ENCODE measurements at places on chromosomes 2 and 18.

DNA sequence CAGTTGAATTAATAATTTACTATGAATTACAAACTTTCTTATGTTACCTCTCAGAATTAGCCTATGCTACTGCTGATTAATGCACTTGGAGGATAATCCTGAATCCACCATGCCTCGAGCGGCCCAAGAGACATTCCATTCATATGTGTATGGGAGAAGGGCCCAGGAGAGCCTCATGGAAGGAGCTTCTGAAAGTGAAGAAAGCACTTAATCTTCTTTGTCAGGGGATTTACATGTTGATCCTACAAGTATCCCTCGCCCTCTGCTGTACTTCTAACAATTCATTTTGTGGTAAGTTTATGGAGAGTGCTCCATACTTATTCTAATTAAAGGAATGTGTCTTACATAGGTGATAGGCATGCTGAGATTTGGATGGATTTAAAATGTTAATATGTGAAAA, 1189.1 kb upstream of the NXPH2 start:
- no peak for DNase-seq

DNA sequence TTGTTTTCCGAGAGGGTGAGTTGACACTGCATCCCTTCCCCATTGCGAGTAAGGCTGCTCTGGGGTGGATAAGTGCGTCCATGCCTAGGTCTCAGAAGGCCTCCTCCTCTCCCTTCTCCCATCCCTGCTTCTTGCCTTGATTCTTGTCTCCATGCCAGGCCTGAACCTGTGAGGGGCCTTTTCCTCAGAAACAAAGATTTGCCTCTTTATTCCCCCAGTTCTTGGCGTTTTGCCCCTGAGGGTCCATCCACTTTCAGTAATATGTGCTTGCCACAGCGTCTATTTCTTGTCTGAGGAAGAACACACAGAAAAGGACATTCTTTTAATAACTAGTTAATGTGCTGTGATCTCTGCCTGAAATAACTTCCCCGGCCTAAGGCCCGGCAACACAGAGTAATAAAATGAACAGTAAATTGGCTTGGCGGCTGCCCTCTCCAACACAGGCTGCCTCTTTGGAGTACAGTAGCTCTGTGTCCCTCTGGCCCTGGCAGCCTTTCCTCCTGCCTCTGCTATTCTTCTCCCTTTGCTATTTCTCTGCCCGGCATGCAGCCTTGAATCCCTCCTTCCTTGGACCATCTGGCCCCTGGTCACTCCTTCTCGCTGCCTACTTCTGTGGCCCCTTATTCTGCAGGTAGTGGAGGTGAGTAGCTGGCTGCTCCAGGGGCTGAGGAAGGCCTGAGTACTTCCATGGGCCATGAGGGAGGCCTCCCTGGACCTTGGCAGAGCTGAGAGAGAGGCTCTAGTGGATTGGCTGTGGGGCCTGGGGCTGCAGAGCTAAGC, 4.4 kb downstream of the EHD3 start:
- no peak for DNase-seq

- DNase-seq, result peak; percentile 77
Measured at GRCh38 chr2:36530178-36530982, 67.6 kb downstream of the FEZ2 start.

DNA sequence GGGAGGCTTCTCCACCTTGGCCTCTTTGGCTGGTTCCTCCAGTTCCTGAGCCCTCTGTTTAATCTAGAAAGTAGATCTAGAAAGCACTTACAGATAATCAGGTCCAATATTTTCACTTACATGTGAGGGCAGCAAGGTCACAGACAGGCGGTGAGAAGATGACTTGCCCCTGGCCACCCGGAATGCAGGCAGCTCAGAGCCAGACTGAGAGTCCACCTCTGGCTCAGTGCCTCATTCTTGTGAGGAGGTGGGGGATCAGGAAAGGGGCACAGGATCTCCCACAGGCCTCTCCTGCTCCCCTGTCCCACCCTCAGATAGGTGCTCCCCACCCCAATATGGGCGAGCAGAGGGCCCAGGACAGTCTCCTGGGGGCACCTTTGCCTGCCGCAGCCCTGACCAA, 5.8 kb downstream of the WNT6 start:
- DNase-seq, result no peak

DNA sequence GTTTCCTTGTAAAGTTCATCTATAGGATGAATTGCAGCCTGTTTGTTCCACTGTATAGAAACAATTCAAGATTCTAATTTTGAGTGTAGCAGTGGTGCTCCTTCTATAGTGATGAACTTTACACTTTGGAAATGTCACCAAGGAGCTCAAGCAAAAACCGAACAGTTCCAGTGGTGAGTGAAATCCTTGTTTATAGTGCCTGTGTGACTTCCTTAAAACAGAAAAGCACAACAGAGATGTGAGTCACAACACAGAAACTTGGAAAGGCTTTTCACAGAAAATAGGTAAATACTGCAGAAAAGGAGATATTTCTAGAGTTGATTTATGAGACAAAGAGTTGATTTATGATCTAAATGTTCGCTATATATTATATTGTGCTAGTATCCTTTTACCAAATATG, 482.0 kb downstream of the PTPRM start:
- DNase-seq, result peak; percentile 45

DNA sequence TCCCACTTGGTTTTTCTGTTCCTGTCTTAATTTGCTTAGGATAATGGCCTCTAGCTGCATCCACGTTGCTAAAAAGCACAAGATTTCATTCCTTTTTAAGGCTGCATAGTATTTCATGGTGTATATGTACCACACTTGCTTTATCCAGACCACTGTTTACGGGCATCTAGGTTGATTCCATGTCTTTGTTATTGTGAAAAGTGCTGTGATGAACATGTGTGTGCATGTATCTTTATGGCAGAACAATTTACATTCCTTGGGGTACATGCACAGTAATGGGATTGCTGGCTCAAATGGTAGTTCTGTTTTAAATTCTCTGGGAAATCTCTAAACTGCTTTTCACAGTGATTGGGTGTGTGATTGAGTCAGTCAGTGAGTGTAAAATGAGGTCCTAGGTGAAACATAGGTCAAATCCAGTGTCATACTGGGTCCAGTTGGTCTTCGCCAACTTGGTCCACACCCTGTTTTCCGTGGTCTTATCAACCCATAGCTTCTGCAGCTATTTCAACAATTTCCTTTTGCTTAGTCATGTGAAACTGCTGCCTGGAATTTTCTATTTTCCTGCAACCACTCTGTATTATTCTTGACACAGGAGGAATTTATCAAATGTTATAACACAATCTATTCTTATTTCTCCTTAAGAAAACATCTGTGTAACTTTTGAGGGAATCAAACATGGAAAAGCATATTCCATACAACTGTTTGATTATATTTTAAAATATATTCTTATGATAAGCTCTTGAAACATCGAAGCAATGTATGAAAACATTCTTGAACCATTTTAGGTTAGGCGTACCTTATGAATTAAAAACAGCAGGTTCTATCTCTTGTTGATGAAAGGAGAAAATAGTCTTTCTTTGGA, 82.9 kb downstream of the ADCYAP1 start:
- DNase-seq, result peak; percentile 73

- no peak for DNase-seq
Measured at GRCh38 chr18:79384151-79384807, 11.5 kb upstream of the NFATC1 start.

DNA sequence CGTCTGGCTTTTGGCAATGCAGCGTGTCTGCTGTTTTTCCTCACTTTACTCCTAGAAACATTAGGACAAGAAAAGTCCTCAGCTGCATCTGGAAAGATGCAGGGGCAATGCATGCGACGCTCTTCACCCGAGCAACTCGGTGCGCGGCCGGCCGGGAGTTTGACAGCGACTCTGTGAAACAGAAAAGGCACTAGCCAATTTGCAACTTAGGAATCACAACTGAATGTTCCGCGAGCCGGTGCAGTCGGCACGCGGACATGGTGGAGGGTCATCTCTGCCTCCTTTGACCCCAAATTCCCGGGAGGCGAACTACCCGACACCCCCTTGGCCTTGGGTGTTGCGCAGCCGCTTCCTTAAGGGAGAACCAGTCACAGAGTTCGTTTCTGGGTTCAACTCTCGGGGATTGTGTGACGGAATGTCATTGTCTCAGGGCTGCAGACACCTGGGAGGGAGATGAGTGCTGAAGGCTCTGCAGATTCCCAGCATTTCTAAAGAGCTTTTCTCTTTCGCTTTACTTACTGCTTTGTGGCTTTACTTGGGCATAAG, 9.8 kb downstream of the NR4A2 start:
- DNase-seq, result no peak

DNA sequence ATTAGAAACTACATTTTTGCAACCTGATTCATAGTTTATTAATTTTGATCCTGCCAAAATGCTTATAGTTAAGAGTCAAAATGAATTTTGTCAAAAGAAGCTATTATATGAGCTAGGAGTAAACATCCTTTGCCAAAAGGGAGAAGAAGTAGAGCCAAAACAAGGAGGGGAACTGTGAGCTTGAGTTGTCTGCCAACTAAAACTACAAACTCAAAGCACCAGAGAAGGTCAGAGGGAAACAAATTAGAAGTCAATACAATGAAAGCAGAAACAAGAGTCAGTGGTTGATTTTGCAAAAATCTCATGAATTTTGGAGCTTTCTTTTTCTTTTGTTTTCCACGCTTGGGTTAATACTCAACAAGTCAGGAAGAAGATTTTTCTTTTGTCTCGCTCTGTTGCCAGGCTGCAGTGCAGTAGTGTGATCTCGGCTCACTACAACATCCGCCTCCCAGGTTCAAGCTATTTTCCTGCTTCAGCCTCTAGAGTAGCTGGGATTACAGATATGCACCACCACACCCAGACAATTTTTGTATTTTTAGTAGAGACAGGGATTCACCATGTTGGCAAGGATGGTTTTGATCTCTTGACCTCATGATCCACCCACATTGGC, 508.5 kb downstream of the RIT2 start:
- DNase-seq, result no peak

DNA sequence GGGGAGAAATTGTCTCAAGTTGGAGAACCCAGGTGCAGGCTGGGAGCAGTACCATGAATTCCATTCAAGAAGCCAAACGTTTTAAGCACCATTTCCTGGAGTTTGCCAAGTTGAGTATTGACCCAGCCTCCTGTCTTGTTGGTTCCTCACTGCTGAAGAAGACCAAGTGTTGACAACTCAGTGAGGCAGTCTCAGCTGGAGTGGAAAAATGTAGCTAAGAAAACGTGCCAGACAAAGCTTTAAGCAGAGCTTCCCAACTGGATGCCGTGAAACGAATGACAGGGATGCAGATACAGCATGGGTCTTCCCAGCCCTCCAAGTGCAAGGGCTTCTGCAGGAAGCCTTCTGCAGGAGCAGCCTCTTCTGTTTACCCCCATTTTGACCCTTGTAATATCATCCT, 778 bp upstream of the INPP1 start:
- DNase-seq, result no peak

DNA sequence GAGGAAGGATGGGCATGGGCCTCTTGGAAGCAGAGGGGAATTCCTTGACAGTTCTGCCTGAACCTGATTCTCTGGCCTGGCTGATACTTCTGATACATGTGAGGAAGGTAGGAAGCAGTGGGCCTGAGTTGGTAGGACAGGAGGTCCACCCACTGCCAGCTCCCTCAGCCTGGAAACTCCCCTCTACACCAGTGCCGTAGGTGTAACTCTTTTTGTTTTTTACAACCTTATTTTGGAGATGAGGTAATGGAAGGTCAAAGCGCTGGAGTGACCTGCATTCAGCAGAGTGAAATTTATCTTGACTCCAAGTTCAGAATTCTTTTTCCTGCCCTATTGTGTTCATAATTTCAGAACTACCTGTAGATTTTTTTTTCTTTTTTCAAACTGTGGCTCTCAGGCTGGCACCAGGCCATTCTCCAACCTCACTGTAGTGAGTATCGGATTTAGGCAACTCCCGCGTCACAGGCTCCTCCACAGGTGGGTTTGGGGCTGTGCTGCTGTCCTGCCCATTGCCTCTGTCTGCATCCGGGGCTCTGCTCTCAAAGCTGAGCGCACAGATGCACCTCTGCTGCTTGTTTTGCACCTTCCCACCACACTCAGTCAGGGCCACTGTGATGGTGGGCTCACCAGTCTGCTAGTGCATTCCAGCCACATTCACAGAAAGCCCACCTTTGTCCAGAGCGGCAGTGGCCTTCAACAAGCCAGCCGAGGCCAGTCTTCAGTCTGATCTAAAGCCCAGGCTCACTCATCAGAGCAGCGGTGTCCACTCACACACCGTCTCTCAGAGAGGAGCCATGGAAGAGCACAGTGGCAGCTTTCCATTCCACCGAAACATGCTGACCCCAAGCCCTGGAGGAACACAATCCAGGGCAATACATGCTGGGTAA, 87.2 kb downstream of the UXS1 start:
- DNase-seq, result no peak

- DNase-seq, result peak; percentile 56
Measured at GRCh38 chr2:20015482-20016083, 3.1 kb upstream of the MATN3 start.

DNA sequence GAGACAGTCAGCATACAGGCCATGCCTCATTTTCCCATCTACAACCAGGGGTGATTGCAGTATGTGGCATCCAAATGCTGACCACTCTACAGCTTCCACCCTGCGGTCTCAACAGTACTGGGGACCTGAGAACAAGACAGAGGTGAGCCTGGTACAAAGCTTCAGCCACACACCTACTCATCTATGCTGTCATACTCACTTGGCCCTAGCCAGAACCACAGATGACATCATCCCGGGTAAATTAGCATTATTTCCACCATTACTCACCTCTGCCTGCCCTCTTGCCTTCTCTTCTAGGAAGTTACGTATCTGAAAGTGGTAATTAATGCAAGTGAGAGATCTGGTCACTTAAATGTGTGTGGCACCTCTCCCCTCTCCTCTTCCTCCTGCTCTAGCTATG, 208.2 kb upstream of the ARL4C start:
- peak; percentile 77 for DNase-seq

- DNase-seq, result no peak
Measured at GRCh38 chr2:237058423-237058822, 27.3 kb upstream of the COPS8 start.

GRCh38 chr2:197914778-197915177, 110.4 kb downstream of the PLCL1 start:
- no peak for DNase-seq

DNA sequence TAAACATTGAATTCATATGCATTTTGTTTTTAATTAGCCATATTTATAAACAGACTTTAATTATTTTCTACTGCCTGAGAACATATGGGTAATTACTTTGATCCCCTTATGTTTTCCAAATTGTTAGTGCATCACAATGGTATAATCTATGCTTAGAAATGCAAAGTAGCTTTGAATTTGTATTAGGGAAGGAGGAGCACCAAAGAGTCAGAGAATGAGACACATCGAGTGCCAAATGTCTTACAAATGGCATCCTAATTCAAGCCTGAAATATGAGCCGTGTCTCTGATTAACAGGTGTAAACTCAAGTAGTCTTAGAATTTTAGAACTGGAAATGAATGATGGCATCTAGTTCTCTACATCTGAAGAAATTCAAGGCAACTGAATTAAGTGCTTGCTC, 8.7 kb upstream of the HNMT start:
- DNase-seq, result no peak

GRCh38 chr2:44936275-44936674, 5.2 kb upstream of the SIX3 start:
- no peak for DNase-seq

- DNase-seq, result no peak
Measured at GRCh38 chr18:40670668-40671375, 1284.2 kb upstream of the PIK3C3 start.

Data from iris pigment epithelial cell (primary cell).